ENCODE measurements at places on chromosomes 2 and 18.

DNA sequence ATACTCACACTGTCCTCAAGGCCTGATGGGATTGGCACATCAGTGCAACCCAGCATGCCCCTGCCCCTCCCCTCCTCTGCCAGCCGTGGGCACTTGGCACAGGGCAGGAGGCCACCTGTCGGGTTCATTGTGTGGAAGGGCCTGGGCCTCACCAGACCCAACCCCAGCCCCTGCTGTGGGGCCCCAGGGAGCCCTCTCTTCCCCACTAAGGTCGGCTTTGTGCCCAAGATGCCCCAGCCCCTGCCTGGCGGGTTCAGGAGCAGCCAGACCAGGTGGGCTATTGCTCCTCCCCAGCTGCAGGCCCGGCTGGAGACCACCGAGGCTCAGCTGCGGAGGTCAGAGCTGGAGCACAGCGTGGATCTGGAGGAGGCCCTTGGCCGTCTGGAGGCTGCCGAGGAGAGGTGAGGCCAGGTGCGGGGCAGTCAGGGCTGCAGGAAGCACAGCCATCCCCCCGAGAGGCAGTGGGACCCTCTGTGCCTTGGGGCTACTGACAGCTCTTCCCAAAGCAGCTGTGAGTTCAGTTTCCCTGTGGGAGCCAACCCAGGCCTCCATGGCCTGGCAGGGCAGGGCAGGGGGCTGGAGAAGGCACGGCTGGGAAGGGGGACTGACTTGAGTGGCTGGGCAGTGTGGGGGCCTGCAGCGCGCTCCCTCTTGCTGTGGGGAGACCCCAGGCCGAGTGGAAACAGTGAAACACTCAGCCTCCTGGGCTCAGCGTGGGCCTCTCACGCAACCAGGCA, 16.3 kb downstream of the CROCC2 start:
- no peak for DNase-seq

GRCh38 chr18:27887287-27887686, 289.6 kb downstream of the CDH2 start:
- no peak for DNase-seq

DNA sequence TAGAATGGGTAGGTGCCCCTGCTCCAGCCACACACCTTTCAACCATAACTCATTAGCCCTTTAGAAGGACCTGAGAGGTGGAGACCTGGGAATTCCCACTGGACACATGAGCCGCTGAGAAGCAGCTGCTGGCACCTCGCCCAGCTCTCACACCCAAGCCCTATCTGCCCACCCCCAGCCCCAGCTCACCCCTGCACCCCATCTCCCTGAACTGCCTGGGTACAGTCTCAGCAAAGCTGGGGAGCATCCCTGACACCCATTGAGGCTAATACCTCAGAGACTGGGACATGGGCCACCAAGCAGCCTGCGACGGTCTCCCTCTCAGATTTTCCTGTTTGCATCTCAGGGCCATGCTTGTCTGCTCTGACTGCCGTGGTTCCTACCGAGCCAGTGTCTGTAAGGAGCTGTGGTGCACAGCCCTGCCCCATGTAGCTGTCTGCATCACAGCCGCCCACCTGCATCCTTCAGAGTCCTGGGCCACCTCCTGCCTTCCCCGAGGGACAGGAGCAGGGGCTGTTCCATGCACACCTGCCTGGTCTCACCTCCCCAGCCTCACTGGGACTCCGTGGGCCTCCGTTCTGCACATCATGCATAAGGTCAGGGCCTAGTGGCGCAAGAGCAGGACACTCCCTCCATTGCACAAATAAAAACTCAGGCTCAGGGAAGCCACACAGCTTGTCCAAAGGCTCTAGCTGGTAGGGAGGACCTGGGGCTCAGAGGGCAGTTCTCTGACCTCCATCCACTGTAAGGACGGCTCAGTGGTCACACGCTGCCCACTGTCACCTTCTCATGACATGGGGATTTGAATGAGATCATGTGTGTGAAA, 90.0 kb downstream of the SEPTIN10 start:
- no peak for DNase-seq

DNA sequence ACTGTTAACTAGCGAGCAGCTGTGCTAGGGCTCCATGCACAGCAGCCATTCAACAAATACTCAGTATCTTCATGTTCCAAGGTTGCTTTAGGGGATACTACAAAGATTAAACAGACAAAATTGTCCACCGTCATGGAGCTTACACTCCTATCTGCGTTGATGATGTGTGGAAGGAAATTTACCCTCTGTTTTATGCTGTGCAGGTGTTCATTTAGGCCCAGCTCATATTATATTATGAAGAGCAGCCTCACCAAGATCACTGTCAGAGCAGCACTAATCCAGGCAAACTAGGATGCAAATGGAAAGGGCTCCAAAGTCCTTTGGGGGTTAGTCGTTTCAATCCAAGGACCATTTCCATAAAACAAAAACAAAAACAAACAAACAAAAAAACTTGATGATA, 13.4 kb upstream of the WIPF1 start:
- no peak for DNase-seq

DNA sequence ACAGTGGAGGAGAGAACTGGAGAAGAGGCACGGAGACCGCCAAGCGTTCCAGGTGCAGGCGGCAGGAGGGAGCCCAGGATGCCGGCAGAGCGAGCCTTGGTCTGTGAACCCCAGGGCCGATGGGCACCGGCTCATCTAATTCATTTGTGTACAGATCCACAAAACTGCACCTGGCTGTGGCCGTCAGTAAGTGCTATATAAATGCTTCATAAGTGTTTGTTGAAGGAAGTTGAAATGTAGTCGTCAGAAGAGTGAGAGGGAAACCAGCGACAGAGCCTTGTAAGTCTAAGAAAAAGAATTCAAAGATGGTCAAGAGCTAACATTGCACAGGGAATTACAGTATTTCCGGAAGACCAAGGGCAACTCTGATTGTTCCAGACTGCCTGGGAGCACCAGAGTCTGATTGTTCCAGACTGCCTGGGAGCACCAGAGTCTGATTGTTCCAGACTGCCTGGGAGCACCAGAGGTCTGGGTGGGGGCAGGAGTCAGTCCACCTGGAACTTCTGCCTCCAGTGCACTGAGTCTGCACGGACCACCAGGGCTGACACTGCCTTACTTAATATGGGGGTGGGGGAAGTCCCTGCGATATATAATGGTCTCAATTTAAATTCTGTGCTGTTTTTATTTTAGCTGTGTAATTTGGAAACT, 112.3 kb downstream of the BCL2 start:
- DNase-seq, result no peak
